ENCODE measurements at places on chromosomes 6 and 20. TPM values are rescaled to one million over a fixed set of nuclear protein-coding genes. Genes with fewer than 3 reads are reported as not detected.

Gene BTN1A1
- polyA plus RNA-seq = not detected

Gene CGA
- not detected for polyA plus RNA-seq

Gene BPIFB1
- polyA plus RNA-seq = not detected

Gene IBTK
- polyA plus RNA-seq = 20.2 TPM

Gene MATN4
- polyA plus RNA-seq = not detected

Gene TSPO2
- not detected for polyA plus RNA-seq

Gene PGM3
- 4.0 TPM for polyA plus RNA-seq

Gene FAM50B
- polyA plus RNA-seq = 3.3 TPM

Gene IL20RA
- polyA plus RNA-seq = not detected
